DMS53 (cell line): ENCODE measurements at places on chromosomes 6 and 20.

- no peak for DNase-seq
These were observed 427.1 kb upstream of the NOX3 start for GRCh38 chr6:155882527-155883333.

- DNase-seq = no peak
These were observed 255.4 kb downstream of the OGFRL1 start for GRCh38 chr6:71544028-71544427.

DNA sequence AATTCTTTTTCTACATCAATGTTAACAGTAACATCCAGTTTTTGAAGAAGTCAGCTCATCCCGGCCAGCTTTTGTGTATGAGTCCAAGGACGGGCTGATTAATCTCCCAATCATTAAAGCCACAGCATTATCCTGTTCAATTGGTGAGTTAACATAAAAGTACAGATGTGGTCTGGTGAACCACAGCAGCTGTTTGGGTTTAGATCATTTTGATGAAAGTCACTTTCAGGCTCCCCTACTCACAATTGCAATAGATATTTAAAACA is 69.0 kb upstream of the NFATC2 start:
- no peak for DNase-seq

- DNase-seq = no peak
These were observed 690 bp downstream of the GDAP1L1 start for GRCh38 chr20:44247586-44248409.

DNA sequence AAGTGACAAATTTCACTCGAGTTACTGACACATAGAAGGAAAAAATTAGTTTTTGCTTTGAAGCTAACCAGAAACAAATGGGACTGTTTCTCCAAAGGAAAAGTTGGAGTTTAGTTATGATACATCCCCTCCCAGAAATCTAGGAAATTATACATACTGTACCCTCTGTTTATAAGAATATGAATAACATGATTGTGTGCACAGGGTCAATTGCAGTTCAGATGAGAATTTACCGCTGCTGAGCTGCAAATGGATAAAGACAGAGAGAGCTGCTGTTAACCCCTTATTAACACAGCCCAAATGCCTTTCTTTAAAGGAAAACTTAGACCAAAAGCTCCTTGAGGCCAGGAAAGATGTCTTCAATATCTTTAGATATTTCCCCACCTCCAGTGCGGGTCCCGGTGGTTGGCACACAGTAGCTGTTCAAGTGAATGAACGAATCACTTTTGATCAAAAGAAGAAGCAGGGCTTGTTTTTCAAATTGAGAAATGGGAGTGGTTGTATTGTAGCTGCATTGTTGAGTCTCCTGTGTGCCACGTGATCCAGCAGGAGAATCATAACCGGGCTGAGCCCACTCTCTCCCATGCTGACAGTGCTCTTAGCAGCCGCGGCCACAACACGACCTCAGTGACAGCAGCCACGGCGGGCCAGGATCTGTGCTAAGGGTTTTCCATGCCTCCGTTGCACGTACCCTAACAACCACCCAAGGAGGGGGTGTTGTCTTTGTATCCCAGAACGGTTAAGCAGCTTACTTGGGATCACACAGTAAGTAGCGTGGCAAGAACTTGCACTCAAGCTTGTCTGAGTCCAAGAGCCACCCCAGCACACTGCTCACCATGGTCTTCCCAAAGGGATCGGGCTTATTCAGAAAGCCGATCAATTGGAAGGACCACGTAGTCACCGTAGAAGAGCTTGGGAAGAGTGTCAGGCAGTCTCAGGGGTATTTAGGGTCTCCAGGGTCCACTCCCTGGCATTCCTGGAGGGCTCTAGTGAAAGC is 53.5 kb upstream of the BMP6 start:
- DNase-seq = no peak

DNA sequence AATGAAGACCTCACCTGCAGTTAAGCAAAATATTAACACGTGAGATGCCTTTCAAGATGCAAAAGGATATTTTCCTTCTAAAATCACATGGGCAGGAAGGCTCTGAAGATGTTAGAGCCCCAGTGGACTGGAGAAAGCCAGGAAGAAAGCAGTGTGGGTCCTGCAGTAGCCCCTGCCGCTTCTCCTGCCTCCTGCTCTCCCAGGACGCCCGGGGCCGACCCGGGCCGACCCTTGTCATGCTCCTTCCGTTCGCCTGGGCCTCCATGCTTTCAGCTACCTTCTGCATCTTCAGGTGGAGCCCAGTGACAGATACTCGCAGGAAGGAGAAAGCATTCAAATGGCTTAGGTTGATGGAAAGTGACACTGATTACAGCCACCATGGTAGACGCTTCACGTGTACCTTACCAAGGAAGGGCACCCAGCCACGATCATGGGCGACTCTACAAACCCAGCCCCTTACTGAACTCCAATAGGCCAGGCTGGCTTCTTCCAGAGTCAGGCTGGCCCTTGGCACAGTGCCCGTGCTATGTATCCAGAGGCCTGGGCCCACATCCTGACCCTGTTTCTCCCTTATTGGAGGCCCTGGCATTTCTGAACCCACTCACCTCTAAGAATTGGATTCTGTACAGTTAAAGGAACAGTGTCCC is 69.0 kb downstream of the TCP11 start:
- no peak for DNase-seq

DNA sequence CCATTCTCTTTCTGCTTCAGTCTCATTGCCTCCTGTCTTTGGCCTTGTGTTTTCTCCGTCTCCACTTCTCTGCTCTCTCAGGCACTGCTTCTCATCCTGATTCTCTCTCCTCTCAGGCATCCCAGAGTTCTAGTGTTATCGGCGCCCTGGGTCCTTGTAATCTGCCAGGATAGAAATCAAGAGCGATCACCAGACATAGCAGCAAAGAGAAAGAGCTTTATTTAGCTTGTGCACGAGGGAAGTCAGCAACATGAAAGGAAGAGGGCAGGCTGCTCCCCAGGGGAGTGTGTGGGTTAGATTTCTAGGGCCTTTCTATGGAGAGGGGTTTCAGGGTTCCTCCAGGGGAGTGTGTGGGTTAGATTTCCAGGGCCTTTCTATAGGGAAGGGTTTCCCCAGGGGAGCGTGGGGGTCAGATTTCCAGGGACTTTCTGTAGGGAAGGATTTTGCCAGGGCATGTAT is 32.5 kb downstream of the SUN5 start:
- no peak for DNase-seq

- no peak for DNase-seq
These were observed 562.1 kb downstream of the PRKN start for GRCh38 chr6:162165479-162165878.

- DNase-seq = no peak
These were observed 45.6 kb upstream of the SLC22A1 start for GRCh38 chr6:160076009-160076408.

GRCh38 chr6:150687508-150687907 is 87.8 kb downstream of the PLEKHG1 start:
- DNase-seq = no peak
